ENCODE measurements at places on chromosomes 2 and 18. TPM values are rescaled to one million over a fixed set of nuclear protein-coding genes. Genes with fewer than 3 reads are reported as not detected.

RAX gene
- not detected for total RNA-seq

CEBPZ gene
- total RNA-seq, result 48.5 TPM

TUBB8B gene
- not detected for total RNA-seq

ANKRD30BL gene
- not detected for total RNA-seq

VWA3B gene
- not detected for total RNA-seq

DSG4 gene
- not detected for total RNA-seq

RGPD8 gene
- 11.6 TPM for total RNA-seq

RAB6C gene
- total RNA-seq, result 0.14 TPM

EFHD1 gene
- 18.8 TPM for total RNA-seq

GATA6 gene
- total RNA-seq, result 10.9 TPM

GKN1 gene
- not detected for total RNA-seq

MOGAT1 gene
- total RNA-seq, result not detected

RGPD4 gene
- total RNA-seq, result not detected

CYBRD1 gene
- 26.7 TPM for total RNA-seq

GPATCH11 gene
- total RNA-seq, result 5.5 TPM

GRP gene
- not detected for total RNA-seq

KHK gene
- total RNA-seq, result 0.95 TPM

CROCC2 gene
- not detected for total RNA-seq

TDRD15 gene
- total RNA-seq, result not detected

CYP1B1 gene
- total RNA-seq, result 12.9 TPM

C2orf81 gene
- total RNA-seq, result 2.1 TPM

VAMP8 gene
- 35.3 TPM for total RNA-seq

CPLX4 gene
- not detected for total RNA-seq

SLC9A4 gene
- total RNA-seq, result 0.07 TPM

STEAP3 gene
- 38.8 TPM for total RNA-seq

SYT4 gene
- not detected for total RNA-seq

GCG gene
- not detected for total RNA-seq

BCL2 gene
- total RNA-seq, result 1.0 TPM

RABL2A gene
- total RNA-seq, result 14.1 TPM

BCL11A gene
- total RNA-seq, result 32.0 TPM

MGAT4A gene
- total RNA-seq, result 1.2 TPM

GRB14 gene
- 8.6 TPM for total RNA-seq

TCF7L1 gene
- 30.8 TPM for total RNA-seq

CGREF1 gene
- 1.8 TPM for total RNA-seq

TBC1D8 gene
- 1.9 TPM for total RNA-seq

CCDC141 gene
- total RNA-seq, result 0.18 TPM

ALPP gene
- 0.32 TPM for total RNA-seq
